A549 treated with ZK216348 at 1 μM for 4 hours (cell line): ENCODE measurements at places on chromosomes 4 and X. TPM values are rescaled to one million over a fixed set of nuclear protein-coding genes. Genes with fewer than 3 reads are reported as not detected.

KCNIP4 gene
- total RNA-seq, result not detected in 5 replicates

SRPX gene
- total RNA-seq, result 4.8 to 8.5 TPM (median 7.5 TPM) in 5 replicates

XAGE1A gene
- total RNA-seq, result 14.6 to 60.9 TPM (median 33.9 TPM) in 5 replicates

CT45A10 gene
- 0.33 TPM in 1 of 5 replicates, not detected in the others for total RNA-seq

PLP1 gene
- not detected in 5 replicates for total RNA-seq

CSAG3 gene
- total RNA-seq, result not detected in 5 replicates

NLRP2B gene
- not detected in 5 replicates for total RNA-seq

RHOXF2 gene
- not detected in 5 replicates for total RNA-seq

TSPYL2 gene
- 10.3 to 14.7 TPM (median 12.5 TPM) in 5 replicates for total RNA-seq

CLIC2 gene
- total RNA-seq, result 0.11 to 0.20 TPM (median 0.12 TPM) in 3 of 5 replicates, not detected in the others

GYG2 gene
- 3.7 to 4.8 TPM (median 4.0 TPM) in 5 replicates for total RNA-seq

NAA10 gene
- total RNA-seq, result 197 to 231 TPM (median 204 TPM) in 5 replicates

UGT2B15 gene
- 0.06 to 0.19 TPM in 2 of 5 replicates, not detected in the others for total RNA-seq

CT83 gene
- not detected in 5 replicates for total RNA-seq

CFP gene
- 0.14 to 0.83 TPM (median 0.72 TPM) in 5 replicates for total RNA-seq

IDS gene
- total RNA-seq, result 72.7 to 106 TPM (median 96.9 TPM) in 5 replicates

ENAM gene
- total RNA-seq, result not detected in 5 replicates

BANK1 gene
- 0.65 to 1.0 TPM (median 0.73 TPM) in 5 replicates for total RNA-seq

ARHGAP4 gene
- total RNA-seq, result 0.98 to 2.9 TPM (median 2.2 TPM) in 5 replicates

SHISA3 gene
- 0.07 TPM in 1 of 5 replicates, not detected in the others for total RNA-seq

MAMLD1 gene
- 6.3 to 7.9 TPM (median 7.0 TPM) in 5 replicates for total RNA-seq

HDX gene
- total RNA-seq, result 1.9 to 4.3 TPM (median 2.1 TPM) in 5 replicates

CXCL8 gene
- 3.6 to 20.1 TPM (median 9.4 TPM) in 5 replicates for total RNA-seq

ASB12 gene
- not detected in 5 replicates for total RNA-seq

TMEM35A gene
- not detected in 5 replicates for total RNA-seq

TMEM271 gene
- total RNA-seq, result not detected in 5 replicates

UCP1 gene
- total RNA-seq, result 0.11 TPM in 1 of 5 replicates, not detected in the others

TBX22 gene
- total RNA-seq, result not detected in 5 replicates

PCDH18 gene
- total RNA-seq, result not detected in 5 replicates

RRH gene
- total RNA-seq, result 0.13 to 0.18 TPM (median 0.15 TPM) in 3 of 5 replicates, not detected in the others

RADX gene
- 0.09 TPM in 1 of 5 replicates, not detected in the others for total RNA-seq

NEUROG2 gene
- total RNA-seq, result not detected in 5 replicates

CCDC110 gene
- total RNA-seq, result 0.06 TPM in 1 of 5 replicates, not detected in the others

GAGE12F gene
- total RNA-seq, result not detected in 5 replicates

SSX4B gene
- not detected in 5 replicates for total RNA-seq

REELD1 gene
- total RNA-seq, result not detected in 5 replicates

FRG2 gene
- 0.12 TPM in 1 of 5 replicates, not detected in the others for total RNA-seq

SPANXC gene
- 0.74 to 2.4 TPM (median 0.76 TPM) in 3 of 5 replicates, not detected in the others for total RNA-seq
